Mucosa of gallbladder (tissue), 1 donor: ENCODE measurements at places on chromosomes 13 and 19. TPM values are rescaled to one million over a fixed set of nuclear protein-coding genes. Genes with fewer than 3 reads are reported as not detected.

DNA sequence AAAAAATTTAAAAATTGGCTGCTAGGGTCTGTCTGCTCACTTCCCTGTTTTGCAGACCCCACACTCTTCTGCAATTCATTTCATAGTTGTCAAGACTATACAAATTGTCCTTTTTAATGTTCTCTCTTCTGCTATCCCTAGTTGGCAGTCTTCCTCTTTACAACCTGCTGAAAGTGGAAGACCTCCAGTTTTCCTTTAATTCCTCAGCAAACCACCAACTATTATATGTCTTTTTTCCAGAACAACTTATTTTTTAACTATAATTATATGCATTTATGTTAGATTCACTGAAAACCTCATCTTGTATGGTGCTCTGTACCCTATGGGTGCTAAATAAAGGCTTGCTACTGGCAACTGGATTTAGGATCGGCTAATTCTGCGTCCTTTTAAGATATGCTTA lies 1.1 kb upstream of the PHF11 start:
- DNase-seq, result no peak

DNA sequence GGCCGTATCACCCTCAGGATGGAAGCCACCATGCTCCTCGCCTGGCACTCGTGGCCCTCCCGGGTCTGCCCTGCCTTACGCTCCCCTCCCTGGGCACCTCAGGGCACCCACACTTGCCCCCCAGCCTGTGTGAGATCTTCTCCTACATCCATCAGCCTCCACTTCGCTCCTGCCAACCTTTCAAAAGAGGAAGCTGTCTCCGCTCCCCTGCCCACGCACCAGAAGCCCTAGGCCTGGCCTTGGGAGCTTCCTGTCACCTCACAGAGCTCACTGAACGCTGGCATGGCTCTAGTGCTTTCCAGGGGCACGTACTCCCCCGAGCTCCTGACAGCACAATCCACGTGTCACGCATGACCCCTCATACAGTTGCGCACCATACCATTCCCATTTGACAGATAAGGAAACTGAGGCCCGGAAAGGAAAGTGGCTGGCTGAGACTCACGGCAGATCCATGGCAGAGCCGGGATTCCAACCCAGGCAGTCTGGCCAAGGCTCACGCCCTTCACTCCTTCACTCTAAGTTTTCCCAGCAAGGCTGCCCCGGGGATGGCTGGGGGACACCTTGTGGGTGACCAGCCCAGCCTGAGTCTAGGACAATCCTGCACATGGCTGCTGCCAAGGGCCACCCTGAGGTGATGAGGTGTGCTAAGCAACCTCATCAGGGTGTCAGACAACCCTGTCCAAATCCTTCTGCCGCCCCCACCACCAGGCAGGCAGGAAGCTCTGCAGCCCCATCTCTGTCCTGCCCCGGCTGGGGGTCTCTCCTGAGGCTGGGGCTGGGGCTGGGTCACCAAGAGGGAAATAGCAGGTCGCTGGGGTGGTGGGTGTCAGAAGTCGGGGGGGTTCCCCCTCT lies 19.3 kb downstream of the PPP1R12C start:
- no peak for DNase-seq

The LSM4 gene
- 92.9 TPM for total RNA-seq

GRCh38 chr19:10004617-10005016 lies 5.7 kb downstream of the COL5A3 start:
- DNase-seq, result no peak

The GJB6 gene
- total RNA-seq, result 4.0 TPM

The GIPC3 gene
- 1.3 TPM for total RNA-seq

DNA sequence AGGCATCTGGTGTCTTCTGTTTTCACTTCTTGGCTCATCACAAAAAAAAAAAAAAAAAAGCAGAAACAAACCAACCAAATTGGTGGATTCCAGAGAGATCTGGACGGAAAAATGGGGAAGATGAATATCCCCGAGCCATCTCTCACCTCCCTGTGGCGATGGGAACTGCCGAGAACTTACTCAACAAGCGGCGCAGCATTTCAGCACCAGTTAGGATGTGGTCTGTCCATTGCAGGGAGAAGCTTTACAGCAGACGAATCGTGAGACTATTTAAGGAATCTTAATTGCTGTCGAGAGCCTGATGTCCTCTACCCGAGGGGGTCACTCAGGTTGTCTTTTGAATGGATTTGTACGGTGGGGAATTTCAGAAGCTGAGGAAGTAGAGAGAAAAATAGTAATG lies 17.3 kb upstream of the KDM4B start:
- DNase-seq, result no peak

The PGLYRP1 gene
- not detected for total RNA-seq

The RNF113B gene
- total RNA-seq, result not detected

DNA sequence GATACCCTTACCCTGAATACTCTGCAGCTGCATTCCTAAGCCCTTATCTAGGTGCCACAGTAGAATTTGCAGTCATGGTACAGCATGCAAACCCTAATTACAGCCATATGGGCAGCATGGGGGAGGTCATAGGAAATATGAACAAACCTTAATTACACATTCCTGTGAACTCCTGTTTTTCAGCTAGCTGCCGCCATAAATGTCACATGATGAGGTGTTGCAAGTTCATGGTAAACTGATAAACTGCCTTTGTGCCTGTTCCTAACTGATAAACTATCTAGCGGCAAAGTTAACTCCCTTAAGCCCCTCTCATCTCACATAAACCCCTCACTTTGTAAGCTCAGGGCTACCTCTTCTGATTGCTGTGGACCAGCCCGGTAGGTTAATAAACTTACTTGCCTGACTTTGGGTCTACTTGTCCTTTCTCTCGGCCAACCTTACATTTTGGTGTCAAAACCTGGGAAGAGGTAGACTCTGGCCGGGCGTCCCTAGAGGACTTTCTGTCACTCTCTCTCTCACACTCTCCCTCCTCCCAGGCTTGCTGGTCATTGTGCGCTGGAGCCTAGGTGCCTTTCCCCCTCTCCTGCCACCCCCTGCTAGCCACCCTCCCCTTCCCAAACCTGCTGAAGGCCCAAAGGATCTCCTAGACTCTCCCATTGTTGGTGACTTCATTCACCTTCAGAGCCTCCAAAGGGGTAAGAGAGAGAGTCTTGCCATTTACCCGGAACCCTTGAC lies 43.3 kb downstream of the ZNF93 start:
- no peak for DNase-seq

The TGFBR3L gene
- total RNA-seq, result 0.52 TPM

DNA sequence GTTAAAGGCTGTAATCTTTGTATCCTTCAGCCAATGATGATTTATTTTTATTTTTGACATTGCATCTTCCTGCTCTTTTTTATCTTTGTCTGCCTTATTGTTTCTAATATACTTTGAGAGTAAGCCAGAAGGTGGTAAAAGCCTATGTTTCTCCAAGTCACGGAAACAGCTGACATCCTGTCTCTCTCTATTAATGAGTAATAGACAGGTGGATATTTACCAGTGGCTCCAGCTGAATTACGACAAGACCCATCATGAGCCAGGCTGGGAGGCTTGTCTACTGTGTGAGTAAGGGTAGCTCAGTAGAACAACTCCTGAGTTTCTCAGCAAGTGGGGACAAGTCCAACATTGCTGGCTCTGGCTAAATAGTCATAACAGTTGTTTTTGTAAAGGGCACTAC lies 166.6 kb downstream of the NDFIP2 start:
- DNase-seq, result no peak

- DNase-seq, result no peak
These were observed 171.2 kb downstream of the TEX29 start for GRCh38 chr13:111491659-111492058.

DNA sequence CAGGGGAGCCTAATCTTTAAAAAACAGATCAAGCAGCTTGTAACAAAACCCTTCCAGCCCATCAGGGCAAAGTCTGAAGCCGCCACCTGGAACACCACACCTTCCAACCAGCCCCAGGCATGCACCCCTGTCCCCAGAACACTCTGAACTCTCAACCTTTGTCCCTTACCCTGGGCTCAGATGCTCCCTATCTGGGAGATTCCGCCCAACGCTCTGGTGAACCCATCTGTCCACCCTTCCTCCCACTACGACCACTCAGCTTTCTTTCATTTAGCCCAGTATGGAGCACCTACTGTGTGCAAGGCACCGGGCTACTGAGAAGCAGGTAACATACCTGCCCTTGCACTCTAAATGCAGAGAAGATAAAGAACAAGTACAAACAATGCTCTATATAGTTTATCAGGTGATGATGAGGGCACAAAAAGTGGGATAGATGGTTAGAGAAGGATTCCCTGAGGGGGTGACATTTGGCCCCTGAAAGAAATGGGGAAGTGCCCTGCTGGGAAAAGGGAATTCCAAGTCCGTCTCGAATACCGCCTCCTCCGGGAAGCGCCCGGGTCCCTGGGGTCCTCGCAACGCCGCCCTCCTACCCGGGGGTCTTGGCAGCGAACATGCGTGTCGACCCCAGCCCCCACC lies 629 bp downstream of the PEPD start:
- DNase-seq, result no peak
